ENCODE measurements at places on chromosomes 2 and 18.

- DNase-seq: no peak
These were observed 254.0 kb upstream of the DSEL start for GRCh38 chr18:67770520-67770919.

- DNase-seq: no peak
These were observed 76.3 kb upstream of the DTNB start for GRCh38 chr2:25749676-25750075.

DNA sequence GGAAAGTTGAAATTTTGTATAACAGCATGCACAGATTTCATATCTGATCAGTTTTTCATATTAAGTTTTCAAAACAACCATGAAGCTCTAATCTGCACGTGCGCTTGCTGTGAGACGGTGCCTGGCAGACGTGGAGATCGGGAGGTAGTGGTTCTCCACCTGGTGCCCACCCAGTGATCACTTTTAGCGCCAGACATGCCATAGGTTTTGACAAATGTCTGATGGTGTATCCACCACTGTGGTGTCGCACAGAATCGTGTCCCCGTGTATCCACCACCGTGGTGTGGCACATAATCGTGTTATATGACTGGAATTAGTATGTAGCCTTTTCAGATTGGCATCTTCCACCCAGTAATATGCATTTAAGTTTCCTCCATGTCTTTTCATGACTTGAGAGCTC lies 40.9 kb upstream of the KCNG2 start:
- DNase-seq: no peak

GRCh38 chr2:193334401-193334800 lies 1139.7 kb upstream of the TMEFF2 start:
- DNase-seq: no peak

DNA sequence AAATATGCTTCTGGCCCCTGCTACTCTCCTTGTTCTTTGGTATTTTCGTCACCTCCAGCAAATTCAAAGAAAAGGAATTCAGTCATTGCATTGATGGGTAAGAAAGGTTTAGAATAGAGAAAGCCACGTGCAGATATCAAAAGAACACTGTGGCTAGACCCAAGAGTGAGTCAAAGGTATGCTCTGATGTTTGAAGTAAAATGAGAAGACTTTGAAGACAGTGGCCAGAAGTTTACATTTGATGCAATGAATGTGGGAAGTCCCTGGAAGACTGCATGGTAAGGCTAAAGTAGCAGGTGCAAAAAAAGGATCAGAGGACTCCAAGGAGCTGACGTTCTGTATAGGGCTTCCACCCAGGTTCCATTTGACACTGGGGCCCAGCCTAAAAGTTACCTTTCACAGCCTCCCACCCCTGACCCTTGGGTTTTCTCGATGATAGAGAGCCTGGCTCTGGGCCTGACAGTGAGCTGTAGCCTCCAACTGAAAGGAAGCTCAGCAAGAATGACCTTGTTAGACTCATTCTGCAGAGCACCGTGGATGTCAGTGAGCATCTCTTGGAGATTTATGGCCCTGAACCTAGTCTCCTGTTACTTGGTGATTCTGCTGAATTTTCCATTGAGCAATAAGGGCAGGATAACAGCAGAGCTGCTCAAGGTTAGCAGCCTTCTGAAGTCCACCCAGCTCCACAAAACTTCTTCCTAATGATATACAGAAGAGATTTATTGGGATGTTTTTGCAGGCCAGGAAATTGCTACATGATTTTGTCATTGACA lies 223.7 kb upstream of the RBBP8 start:
- no peak for DNase-seq

- DNase-seq: no peak
These were observed 104.1 kb upstream of the TRIB2 start for GRCh38 chr2:12612671-12613070.

- no peak for DNase-seq
These were observed 101.3 kb upstream of the GPR45 start for GRCh38 chr2:105140240-105140568.

GRCh38 chr2:240836781-240837467 lies 16.9 kb upstream of the KIF1A start:
- no peak for DNase-seq

GRCh38 chr2:128639693-128640092 lies 321.0 kb upstream of the HS6ST1 start:
- DNase-seq: no peak

DNA sequence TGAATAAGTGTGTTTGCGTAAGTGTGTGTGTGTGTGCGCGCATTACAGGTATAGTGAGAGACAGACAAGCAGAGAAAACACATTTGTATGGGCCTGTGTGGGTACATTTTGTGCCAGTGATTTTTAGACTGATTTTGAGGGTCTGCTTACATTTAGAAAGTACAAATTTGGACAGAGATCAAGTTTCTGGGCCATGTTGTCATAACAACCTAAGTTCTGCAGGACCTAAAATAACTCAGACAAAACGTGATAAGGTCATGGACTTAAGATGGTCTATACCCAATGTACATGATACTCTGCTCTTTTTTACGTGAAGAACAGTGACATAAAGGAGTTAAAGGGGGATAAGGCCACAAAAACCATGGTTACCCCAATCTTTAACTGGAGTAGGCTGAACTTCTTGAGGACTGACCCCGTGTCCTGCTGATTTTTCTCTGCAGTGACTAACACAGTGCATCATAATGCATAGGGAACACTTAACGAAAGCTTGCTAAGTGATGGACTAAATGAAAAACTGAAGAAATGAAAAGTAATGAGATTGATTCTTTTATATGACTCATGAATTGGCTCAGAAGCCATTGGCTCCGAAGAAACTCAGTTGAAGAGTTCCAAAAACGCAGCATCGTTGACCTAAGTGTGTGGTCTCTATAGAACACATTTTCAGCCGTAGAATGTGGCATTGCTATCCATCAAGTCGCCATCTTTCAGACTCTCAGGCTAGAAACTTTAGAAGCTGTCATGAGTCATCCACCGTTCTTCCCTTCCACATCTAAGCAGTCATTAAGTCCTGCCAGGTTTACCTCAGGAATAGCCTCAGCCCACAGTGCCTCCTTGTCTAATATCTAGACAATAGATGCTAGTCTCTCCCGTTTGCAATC lies 61.6 kb upstream of the NCOA1 start:
- DNase-seq: no peak

DNA sequence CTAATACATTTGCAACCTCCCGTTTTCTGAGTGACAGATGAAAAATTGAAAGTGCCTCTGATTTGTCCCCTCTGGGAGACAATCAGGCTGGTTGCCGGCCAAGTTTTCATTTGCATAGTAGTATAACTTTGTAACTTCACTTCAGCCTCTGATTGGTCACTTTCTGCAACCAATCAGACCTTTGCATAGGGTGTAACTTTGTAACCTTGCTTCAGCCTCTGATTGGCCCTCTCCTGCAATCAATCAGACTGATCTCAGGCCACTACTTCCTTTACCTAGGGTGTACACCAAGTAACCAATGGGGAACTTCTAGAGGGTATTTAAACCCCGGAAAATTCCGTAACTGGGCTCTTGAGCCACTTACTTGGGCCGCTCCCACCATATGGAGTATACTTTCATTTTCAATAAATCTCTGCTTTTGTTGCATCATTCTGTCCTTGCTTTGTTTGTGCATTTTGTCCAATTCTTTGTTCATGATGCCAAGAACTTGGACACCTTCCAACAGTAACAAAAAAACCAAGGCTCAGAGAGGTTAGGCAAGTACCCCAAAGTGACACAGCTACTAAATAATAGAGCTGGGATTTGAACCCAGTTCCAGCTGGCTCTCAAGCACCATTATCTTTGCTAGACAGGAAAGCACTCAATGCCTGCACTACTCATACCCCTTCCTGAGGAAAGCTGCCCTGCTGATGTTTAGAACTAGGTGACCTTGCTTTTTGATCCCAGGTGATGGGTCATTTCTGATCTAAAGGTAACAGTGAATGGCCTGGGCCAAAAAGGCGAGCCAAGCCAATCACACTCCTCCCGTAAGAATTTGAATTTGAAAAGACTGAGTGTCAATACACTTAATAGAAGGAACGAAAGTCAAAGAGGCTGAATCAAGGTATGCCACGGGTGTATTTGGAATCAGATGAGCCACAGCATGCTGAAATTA lies 10.9 kb upstream of the MYOM1 start:
- DNase-seq: no peak

- DNase-seq: no peak
These were observed 34.1 kb upstream of the VWC2L start for GRCh38 chr2:214376618-214377285.

DNA sequence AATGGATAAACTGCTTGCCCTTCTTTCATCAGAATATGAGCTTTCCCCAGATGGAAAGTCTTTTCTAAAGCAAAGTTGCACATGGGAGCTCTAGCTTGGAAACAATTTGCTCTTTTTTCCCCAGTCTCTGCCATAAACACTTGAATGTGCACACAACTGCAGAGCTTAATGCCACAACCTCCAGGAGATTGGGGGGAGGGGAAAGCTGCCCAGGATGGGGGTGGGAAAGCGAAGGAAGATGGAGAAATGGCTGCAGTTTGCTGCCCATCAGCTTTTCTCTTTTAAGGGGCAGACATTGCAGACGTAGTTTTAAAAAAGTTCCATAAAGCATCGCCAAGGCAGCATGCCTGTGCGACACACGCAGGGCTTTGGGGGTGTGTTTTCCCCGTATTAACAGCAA lies 1.5 kb downstream of the ACKR3 start:
- DNase-seq: no peak

- no peak for DNase-seq
These were observed 107.8 kb downstream of the NBEAL1 start for GRCh38 chr2:203122317-203122986.

DNA sequence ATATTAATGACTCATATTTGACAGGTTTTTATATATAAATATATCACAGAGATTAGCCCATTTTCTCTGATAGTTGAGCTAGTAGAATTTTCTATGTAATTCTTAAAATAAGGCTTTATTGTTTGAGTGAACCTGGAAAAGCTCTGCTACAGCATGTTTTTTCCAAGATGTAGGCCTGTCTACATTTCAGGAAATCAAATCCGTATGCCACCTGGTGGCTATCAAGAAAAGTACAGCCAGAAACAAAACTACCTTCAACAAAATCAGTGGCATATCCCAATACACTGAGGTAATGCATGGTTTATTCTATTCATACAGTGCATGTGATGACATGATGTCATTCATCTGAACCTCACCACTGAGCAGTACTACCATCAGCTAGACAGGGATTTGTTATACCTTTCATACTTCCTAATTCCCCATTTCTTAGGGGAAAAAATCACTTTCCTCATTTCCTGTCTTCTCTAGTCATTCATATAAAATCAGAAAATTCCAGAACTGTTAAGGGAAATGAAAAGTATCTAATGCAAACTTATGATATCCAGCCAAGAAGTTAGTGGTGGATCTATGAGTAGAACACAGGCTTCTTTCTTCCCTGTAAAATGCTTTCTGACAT lies 310.4 kb upstream of the SYT4 start:
- DNase-seq: no peak

GRCh38 chr2:10377052-10377746 lies 70.9 kb downstream of the ODC1 start:
- no peak for DNase-seq

DNA sequence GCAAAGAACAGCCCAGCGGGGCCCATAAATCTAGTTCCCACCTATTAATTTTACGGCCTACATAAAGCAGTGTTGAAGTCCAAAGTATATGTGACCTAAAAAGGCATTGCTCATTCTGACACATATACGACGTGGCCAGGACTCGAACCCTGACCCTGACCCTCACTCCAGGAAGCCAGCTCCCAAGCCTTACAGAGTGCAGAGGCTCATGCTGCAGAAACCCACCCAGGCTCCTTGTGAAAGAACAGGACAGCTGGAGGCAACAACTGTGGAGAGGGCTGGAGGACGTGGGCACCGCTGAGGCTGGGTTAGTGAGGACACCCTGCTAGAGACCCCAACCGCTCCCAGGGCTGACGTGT lies 221.6 kb downstream of the CYP26B1 start:
- DNase-seq: no peak

All from activated CD8-positive, alpha-beta memory T cell treated with anti-CD3 and anti-CD28 coated beads for 1 hour (primary cell).